MCF 10A (cell line): ENCODE measurements at places on chromosomes 13 and 19. TPM values are rescaled to one million over a fixed set of nuclear protein-coding genes. Genes with fewer than 3 reads are reported as not detected.

Gene CHST8
- not detected in 2 replicates for total RNA-seq

- DNase-seq: no peak
Observed at GRCh38 chr13:82187227-82187626, 1695.0 kb downstream of the SLITRK1 start.

GRCh38 chr19:12921047-12921446, 2.0 kb upstream of the SYCE2 start:
- no peak for DNase-seq

DNA sequence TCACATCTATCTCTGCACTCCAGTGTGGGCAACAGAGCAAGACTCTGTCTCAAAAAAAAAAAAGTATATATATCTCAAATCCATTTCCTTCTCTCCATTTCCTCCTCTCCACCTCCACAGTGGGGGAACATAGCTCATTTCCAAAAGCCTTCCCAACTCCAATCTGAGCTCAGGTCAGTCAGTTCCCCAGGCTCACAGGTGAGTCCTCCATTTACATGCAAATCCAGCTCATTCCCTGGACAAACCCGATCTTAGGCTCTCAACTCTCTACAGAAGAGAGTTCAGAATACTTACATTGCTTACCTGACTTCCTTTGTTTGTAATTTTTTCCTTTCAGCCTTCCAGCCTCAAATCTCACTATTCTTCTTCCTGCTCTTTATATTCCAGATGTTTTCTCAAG, 518.3 kb downstream of the GPC6 start:
- DNase-seq: no peak

GRCh38 chr19:49440439-49441209, 703 bp downstream of the SLC17A7 start:
- DNase-seq: no peak

- DNase-seq: peak; percentile 4
Observed at GRCh38 chr13:104098421-104098820, 1032.2 kb upstream of the SLC10A2 start.

GRCh38 chr13:49366841-49367240, 77.0 kb downstream of the CAB39L start:
- no peak for DNase-seq

GRCh38 chr19:2271234-2272103, 10.5 kb downstream of the PEAK3 start:
- peak; percentile 80 for DNase-seq
